ENCODE measurements at places on chromosomes 12 and 14.

DNA sequence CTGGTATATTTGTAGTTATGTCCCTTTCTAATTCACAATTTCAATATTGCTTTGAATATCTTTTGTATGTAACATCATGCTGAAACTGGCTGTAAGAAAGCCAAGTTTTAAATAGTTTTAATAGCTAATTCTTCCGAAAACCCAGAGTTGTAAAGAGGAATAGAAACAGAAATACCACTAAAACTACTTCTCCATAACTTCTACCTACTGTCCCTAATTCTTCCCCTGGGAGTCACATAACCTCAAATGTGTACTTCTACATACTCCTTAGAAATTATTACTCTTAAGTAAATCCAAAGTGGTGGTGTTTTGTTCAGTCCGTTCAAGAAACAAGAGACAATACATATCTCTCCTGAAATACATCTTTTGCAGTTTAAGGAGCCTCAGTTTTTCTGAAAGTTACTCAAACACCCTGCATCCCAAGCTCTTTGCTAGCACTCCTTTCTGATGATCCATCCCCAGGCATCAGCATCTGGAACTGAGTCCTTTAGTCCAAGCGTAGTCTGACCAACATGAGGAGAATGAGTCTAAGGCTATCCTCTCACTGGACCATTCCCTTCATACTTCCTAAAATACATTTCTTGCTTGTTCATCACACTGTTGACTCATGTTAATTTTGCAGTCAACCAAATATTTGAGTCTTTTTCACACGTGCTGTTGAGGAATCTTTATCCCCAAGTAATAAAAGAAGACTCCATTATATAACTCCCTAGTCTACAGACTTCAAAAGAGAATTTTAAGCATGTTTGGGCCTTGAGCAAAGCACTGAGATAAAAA, 214.3 kb upstream of the NUDT4 start:
- DNase-seq, result no peak

- no peak for DNase-seq
Observed at GRCh38 chr12:118164798-118165486, 29.0 kb downstream of the PEBP1 start.

GRCh38 chr14:47300796-47301195, 374.6 kb downstream of the MDGA2 start:
- no peak for DNase-seq

GRCh38 chr14:24117179-24117578, 2.4 kb upstream of the NRL start:
- DNase-seq, result no peak

- DNase-seq, result no peak
Observed at GRCh38 chr12:116443821-116444589, 115.2 kb upstream of the MAP1LC3B2 start.

DNA sequence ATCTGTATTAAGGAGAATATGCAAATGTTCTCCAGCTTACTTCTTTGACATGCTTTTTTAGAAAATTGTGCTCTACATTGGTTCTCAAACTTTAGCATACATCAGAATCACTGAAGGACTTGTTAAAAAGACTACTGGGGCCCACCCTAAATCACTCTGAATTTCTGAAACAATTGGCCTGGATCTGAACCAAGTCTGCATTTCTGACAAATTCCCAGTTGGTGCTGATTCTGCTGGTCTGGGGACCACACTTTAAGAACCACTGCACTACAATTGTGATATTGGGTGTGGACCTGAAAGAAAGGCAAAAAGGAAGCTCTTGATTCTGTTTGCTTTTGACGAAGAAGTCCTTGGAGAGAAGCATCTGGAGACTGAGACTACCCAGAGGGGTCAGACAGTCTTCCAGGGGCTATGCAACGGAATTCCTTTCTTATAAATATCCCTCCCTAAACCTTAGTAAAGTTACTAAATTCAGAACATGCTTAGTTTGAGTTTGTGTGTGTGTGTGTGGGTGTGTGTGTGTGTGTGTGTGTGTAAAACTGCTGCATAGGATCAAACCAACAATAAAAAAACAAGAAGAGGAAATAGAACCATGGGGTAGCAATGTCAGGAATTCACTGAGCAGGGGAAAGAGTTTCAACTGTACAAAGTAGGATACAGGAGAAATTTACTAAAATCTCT, 36.8 kb downstream of the EAPP start:
- no peak for DNase-seq

- no peak for DNase-seq
Observed at GRCh38 chr12:81492131-81492720, 266.9 kb downstream of the PPFIA2 start.

- DNase-seq, result no peak
Observed at GRCh38 chr12:53252349-53252916, 15.7 kb upstream of the ESPL1 start.

GRCh38 chr14:71716041-71716772, 216.0 kb upstream of the RGS6 start:
- DNase-seq, result no peak

GRCh38 chr12:128468926-128469325, 202.0 kb downstream of the TMEM132C start:
- no peak for DNase-seq

DNA sequence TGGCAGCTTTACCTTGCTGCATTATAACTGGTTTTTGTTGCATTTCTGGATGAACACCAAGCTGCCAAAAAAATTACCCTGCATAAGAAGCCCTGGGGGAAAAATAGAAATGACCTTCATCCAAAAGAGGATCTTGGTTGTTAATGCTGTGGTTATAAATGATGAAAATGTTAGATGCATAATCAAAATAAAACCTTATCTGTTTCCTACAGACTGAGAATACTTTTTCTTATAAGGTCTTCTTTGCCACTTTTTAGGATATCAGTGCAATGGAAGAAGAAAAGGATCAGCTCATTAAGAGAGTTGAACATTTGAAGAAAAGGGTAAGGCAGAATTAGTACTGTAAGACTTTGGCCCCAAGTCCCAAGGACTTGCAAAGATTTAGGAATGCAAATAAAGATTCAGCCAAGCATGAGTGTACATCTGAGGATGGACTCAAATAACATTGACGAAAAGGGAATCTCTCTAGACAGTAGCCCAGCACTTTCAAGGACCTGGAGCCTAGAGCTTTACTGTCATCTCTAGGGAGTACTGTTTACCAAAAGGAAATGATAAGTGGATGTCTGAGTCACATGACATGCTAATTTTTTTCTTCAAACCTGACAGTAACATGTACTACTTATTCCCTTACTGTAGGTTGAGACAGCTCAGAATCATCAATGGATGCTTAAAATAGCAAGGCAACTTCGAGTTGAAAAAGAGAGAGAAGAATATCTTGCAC, 10.7 kb downstream of the IFT81 start:
- no peak for DNase-seq

DNA sequence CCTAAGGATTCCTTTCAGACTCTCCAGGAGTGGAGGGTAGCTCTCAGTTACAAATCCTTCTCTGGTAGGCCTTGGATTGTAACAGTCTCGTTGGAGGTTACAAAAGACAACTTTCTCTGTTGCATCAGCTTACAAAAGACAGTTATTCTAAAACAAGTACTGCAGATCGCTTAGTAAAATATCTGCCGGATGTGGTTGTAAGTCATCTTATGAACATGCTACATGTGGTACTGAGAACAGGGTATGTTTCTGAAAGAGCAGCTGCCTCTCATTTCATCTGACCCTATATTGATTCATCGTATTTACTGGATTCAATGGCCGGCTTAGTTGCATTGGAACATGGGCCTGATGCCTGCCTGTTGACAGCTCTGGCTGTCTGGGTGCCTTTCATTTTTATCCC, 157.4 kb downstream of the PTCSC3 start:
- DNase-seq, result no peak

- DNase-seq, result no peak
Observed at GRCh38 chr14:67941456-67942018, 122.0 kb downstream of the RAD51B start.

GRCh38 chr14:92176476-92176875, 54.7 kb downstream of the CPSF2 start:
- DNase-seq, result no peak

GRCh38 chr14:69554500-69554899, 20.2 kb downstream of the CCDC177 start:
- DNase-seq, result no peak

GRCh38 chr12:50221228-50222008, 54.2 kb upstream of the CERS5 start:
- peak; percentile 73 for DNase-seq

- no peak for DNase-seq
Observed at GRCh38 chr12:1050059-1050707, 59.2 kb downstream of the ERC1 start.

GRCh38 chr14:39370415-39370814, 61.8 kb downstream of the FBXO33 start:
- DNase-seq, result no peak

- no peak for DNase-seq
Observed at GRCh38 chr14:51846631-51847488, 13.6 kb upstream of the GNG2 start.

- DNase-seq, result no peak
Observed at GRCh38 chr12:118751355-118751754, 230.0 kb upstream of the SRRM4 start.

DNA sequence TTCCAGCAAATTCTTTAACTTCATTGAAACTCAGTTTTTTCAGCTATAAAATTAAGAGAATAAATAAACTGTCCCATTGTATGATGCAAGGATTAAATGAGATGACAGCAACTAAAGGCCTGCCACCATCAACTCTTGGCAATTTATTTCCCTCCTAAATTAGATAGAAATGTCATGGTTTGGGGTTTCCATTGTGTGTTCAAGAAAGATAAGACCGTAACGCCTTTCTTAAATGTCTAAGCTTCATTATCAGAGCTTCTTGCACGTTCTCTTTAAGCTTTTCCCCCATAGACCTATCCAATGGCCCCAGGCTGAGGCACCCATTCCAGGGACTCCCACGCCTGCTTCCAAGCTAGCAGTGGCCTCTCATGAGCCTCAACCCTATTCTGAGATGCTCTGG, 281.9 kb downstream of the CACNA1C start:
- DNase-seq, result no peak

- no peak for DNase-seq
Observed at GRCh38 chr14:55699131-55700057, 119.4 kb downstream of the KTN1 start.

DNA sequence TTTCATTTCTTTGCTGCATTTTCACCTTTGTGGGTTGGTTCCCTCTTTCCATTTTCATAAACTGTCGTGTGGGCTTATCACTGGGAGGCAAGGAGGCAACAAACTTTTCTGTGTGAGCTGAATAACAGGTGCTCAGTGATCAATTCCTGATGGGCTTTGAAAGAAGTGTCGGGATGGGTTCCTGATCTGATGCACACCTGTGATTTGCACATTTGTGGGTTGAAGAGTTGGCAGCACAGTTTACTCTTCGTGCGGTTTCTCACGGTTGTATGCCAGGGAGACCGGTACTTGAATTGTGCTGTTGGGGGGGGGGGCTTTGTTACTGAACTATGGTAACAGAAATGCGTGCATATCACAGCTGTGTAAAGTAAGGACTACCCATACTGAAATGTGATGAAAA, 16.0 kb upstream of the ASPG start:
- DNase-seq, result no peak

- DNase-seq, result no peak
Observed at GRCh38 chr12:31346267-31346666, 20.3 kb upstream of the SINHCAF start.

GRCh38 chr12:128970110-128970509, 116.8 kb downstream of the GLT1D1 start:
- no peak for DNase-seq

- DNase-seq, result no peak
Observed at GRCh38 chr12:121943926-121944325, 25.5 kb downstream of the CFAP251 start.

- no peak for DNase-seq
Observed at GRCh38 chr12:65529771-65530435, 251.4 kb downstream of the MSRB3 start.

DNA sequence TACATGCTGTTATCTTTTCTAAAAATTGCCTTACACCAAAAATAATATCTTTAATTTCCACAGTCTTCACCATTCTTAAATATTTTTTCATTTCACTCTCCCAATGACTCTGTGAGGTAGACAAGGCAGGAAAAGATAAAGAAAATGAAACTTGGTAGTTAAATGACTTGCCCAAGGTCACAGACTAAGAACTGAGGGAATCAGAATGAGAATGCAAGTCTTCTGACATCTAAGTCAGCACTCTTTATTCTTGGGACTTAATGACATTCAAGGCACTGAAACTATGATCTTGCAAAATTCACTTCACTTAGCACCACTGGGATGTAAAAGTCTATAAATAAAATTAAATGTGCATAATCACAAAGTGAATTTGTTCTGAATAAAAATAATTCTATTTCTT, 104.5 kb downstream of the SLC2A13 start:
- no peak for DNase-seq

DNA sequence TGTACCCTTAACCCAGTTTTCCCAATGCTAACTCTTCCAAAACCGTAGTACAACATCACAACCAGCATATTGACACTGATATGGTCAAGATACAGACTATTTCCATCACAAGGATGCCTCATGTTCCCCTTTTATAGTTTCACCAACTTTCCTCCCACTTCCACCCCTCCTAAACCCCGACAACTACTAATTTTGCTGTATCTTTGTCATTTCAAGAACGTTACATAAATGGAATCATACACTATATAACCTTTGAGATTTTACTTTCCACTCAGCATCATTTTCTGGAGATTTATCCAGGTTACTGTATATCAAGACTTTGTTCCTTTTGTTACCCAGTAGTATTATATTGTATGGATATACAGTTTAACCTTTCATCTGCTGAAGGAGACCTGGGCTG, 88.9 kb downstream of the MED13L start:
- DNase-seq, result no peak

DNA sequence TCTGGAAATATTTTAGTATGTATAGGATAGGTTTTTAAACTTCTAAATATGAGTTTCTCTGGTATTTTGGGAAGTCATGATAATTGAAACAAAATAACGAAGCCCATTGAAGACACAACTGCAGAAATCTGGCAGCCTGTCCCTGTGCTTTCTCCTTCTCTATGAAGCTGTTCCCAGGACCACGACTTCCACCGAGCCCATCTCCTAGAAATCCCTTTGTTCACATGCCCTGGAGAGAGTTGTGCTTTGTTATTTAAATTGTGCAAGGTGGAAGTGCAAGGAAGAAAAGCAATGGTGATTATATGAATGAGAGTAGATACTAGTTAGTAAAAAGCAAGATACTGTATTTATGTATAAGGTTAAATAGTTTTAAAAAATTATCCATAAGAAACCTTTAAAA, 32.2 kb downstream of the STK38L start:
- DNase-seq, result no peak

DNA sequence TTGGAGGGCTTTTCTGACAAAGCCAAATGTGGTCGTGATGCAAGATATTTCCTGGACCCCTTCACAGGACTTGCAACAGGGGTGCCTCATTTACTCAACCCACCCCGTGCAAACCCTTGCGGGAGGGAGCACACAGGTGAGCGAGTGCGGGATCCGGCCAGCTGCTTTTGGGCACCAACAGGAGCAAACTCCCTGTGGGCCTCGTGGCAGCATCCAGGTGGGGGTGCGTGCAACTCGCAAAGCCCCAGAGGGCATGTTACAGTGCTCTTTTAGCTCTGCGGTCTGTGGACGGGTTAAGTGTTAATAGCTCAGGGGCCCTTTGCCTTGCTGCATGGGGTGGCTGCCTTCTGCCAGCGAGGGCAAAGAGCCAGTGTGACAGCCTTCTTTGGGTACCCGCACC, 707.6 kb upstream of the MDGA2 start:
- no peak for DNase-seq

- no peak for DNase-seq
Observed at GRCh38 chr14:37585971-37586796, 8.9 kb downstream of the FOXA1 start.

GRCh38 chr14:87018294-87018693, 974.7 kb downstream of the GALC start:
- no peak for DNase-seq
